ENCODE measurements at places on chromosomes 12 and 14.

GRCh38 chr12:122322501-122322900 lies 56.2 kb upstream of the VPS33A start:
- no peak for DNase-seq

DNA sequence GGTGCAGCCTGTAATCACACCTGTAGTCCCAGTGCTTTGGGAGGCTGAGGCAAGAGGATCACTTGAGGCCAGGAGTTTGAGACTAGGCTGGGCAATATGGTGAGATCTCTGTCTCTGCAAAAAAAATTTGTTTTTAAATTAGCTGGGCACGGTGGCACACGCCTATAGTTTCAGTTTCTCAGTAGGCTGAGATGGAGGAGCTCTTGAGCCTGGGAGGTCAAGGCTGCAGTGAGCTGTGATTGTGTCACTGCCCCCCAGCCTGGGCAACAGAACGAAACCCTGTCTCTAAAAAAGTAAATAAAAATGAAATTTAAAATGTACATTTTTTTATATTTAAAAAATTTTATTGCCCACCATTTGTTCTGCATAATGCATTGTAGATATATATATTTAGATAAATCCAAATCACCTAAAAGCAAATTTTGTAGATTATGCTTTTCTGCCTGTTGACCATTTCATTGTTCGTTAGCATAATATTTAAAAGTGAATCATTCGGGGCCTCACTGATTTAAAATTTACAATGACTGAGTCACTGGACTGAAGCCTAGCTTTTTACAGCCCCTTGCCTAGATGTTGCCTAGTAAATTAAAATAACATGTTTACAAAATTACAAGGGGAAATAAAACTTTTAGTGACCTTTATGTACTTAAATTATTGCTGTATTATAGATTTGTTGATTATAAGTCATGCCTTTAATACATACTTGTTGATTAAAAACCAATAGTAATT lies 87.9 kb downstream of the USP15 start:
- DNase-seq = no peak

DNA sequence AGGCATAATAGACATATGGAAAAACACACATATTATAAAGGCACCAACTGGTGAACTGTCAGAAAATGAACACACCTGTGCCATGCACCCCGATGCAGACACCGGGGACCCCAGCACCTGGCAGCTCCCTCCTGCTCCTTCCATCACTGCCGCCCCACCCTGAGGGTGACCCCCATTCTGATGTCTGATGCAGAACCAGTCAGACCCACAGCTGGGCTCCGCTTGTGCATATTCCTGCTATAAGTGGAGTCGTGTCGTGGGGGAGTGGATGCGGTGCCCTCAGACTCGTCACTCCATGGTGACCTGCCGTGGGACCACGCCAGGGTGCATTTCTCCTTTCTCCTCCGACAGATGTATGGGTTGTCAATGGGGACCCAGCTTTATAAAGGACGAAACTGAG lies 45.7 kb upstream of the MEG3 start:
- DNase-seq = no peak

- no peak for DNase-seq
Measured at GRCh38 chr12:63179224-63179623, 28.2 kb upstream of the AVPR1A start.

All from COR-L47 (cell line).